ENCODE measurements at places on chromosomes 5 and 9. TPM values are rescaled to one million over a fixed set of nuclear protein-coding genes. Genes with fewer than 3 reads are reported as not detected.

The FAM81B gene
- not detected for total RNA-seq

The C5orf58 gene
- total RNA-seq, result 1.4 TPM

The TSTD2 gene
- total RNA-seq, result 23.5 TPM

The GAS1 gene
- 2.7 TPM for total RNA-seq

The COL23A1 gene
- 2.6 TPM for total RNA-seq

The RNF183 gene
- not detected for total RNA-seq

The AQP7 gene
- total RNA-seq, result not detected

The PCDHGA4 gene
- total RNA-seq, result 2.3 TPM

The FLT4 gene
- 6.3 TPM for total RNA-seq

The PRRX2 gene
- total RNA-seq, result 4.2 TPM

The NIM1K gene
- total RNA-seq, result 0.07 TPM

The MYOZ3 gene
- 18.1 TPM for total RNA-seq

The EMB gene
- 38.1 TPM for total RNA-seq

The PCDHB9 gene
- 2.6 TPM for total RNA-seq

The LRRC8A gene
- total RNA-seq, result 76.0 TPM

The SPOCK1 gene
- 10.9 TPM for total RNA-seq

The GDF9 gene
- 0.24 TPM for total RNA-seq

The ST6GALNAC6 gene
- total RNA-seq, result 30.2 TPM

The FBP2 gene
- not detected for total RNA-seq

The WDR31 gene
- total RNA-seq, result 0.72 TPM

The IL4 gene
- total RNA-seq, result not detected

The PCDHGA8 gene
- total RNA-seq, result 0.90 TPM

The SPARC gene
- total RNA-seq, result 323 TPM

The TAF11L4 gene
- total RNA-seq, result not detected

All from H9 (cell line).